ENCODE measurements at places on chromosomes 16 and 17. TPM values are rescaled to one million over a fixed set of nuclear protein-coding genes. Genes with fewer than 3 reads are reported as not detected.
A peak's percentile ranks its signal among the peaks of the same experiment; 100 is the strongest.

- H3K27ac ChIP-seq, result peak overlapping the region; percentile 18
- no peaks in the 10 kb centered on the region for H3K36me3 ChIP-seq
- H3K4me3 ChIP-seq, result peak overlapping the region; percentile 14
These were observed 6.4 kb downstream of the THRA start for GRCh38 chr17:40068917-40069750.

DNA sequence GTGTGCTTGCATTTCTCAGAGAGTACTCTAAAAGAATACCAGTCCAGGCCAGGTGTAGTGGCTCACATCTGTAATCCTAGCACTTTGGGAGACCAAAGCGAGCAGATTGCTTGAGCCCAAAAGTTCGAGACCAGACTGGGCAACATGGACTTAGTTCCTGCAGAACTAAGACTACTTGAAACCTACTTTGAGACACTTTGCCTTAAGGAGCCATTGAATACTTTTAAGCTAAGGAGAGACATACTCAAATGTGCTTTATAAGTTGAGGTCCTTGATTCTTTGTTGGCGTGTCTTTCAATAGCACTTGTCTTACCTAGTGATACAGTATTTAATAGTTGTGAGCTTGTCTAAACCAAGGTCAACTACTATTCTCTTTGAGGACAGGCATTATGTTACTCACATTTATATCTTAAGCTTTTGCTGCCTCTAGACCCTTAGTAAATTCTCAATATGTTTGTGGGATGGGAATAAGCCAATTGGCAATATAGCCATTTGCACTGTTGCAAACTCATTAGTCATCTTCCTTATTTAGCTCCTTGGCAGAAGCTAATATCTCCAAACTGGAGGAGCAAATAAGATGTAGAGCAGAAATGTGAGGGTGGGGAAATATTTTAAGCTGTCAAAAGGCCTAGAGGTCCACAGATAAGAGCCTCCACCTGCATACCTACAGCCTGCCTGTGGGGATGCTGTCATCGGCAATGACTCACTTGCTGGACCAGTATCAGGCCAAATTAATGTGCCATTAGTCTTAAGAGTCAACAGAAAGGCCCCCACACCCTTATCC, 16.3 kb downstream of the SCPEP1 start:
- no peaks in the 10 kb centered on the region for H3K4me1 ChIP-seq
- H3K27me3 ChIP-seq, result no peaks in the 10 kb centered on the region
- H3K4me3 ChIP-seq, result no peak overlapping the region
- H3K27ac ChIP-seq, result no peak overlapping the region
- no peaks in the 10 kb centered on the region for H3K36me3 ChIP-seq

- no peaks in the 10 kb centered on the region for H3K4me1 ChIP-seq
- H3K36me3 ChIP-seq, result no peaks in the 10 kb centered on the region
- H3K4me3 ChIP-seq, result no peak overlapping the region
- no peak overlapping the region for H3K27ac ChIP-seq
- DNase-seq, result no peak
- H3K27me3 ChIP-seq, result no peaks in the 10 kb centered on the region
These were observed 29.3 kb downstream of the AKAP10 start for GRCh38 chr17:19948116-19948943.

DNA sequence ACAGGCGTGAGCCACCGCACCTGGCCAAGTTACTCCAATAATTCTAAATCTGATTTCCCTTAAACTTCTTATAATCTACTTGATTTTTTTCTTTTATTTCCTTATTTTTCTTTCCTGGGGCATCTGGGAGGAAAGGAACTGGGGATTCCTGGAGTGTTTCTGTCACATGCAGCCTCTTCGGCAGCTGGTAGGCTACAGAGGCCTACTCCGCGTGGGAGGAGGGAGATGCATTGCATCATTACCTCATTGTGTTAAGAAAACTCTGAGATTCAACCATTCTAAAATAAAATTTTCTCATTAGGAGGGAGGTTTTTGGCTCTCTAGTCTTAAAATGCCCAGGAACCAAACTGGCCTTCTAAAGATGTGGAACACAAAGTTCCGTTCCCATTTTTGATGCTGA, 64.0 kb downstream of the SOX9 start:
- H3K4me3 ChIP-seq, result no peak overlapping the region
- H3K4me1 ChIP-seq, result no peaks in the 10 kb centered on the region
- no peaks in the 10 kb centered on the region for H3K27me3 ChIP-seq

DNA sequence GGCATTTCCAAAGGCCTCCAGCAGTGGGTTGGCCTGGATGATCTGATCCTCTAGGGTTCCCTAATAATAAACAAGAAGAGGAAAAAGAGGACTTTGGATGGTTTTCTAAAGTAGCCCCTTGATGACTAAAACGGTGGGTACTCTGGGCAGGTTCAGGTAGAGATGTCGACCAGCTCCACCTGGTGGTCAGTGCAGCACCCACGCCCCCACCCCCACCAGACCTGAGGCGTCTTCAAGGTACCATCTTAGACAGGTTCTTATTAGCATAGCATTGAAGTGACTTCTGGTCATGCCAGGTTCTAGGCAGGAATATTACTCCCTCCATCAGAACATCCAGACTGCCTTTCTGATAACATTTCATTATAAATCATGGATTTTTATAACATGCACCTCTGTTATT, 15.0 kb downstream of the MYH13 start:
- DNase-seq, result no peak
- no peak overlapping the region for H3K4me3 ChIP-seq
- no peak overlapping the region for H3K27ac ChIP-seq
- no peaks in the 10 kb centered on the region for H3K36me3 ChIP-seq
- no peaks in the 10 kb centered on the region for H3K4me1 ChIP-seq

DNA sequence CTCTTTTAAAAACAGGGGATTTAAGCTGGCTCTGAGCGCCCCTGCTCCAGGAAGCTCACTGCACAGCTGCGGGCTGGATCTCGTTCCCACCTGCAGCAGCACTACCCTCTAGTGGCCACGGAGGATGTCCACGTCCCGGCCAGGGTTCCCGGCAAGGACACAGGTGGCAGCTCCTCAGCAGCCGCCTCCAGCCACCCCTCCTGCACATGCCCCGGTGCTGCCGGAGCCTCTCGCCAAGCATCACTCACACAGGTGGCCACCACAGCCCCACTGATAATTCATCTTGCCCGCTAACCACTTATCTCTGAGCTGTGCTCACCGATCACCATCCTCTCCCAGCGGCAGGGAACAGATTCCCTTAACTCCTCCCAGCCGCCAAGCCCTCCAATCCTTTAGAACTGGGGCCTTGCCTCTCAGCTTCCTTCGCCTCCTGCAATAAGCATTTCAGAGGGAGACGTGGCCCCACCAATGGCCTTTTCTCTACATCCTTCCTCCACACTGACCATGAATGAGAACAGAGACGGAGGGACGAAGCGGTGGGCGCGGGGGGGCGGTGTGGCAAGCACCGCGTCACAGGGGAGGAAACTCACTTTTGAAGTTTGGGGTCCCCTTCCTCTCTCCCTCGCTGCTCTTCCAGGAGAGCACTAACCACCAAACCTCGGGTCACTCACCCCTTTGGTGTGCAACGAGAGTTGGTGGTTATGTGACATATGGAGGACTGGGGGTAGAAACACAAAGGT, 222.1 kb downstream of the RBFOX3 start:
- H3K36me3 ChIP-seq, result no peaks in the 10 kb centered on the region
- H3K27ac ChIP-seq, result no peak overlapping the region
- H3K4me1 ChIP-seq, result no peaks in the 10 kb centered on the region
- H3K27me3 ChIP-seq, result peaks cover 5% of the 10 kb centered on the region
- peak; percentile 63 for DNase-seq

GRCh38 chr17:41678907-41679739, 9.6 kb upstream of the EIF1 start:
- no peaks in the 10 kb centered on the region for H3K27me3 ChIP-seq
- H3K27ac ChIP-seq, result peak overlapping the region; percentile 84
- DNase-seq, result no peak

GRCh38 chr17:45256114-45256966, 5.6 kb downstream of the SPATA32 start:
- H3K4me3 ChIP-seq, result no peak overlapping the region
- no peaks in the 10 kb centered on the region for H3K36me3 ChIP-seq
- DNase-seq, result no peak
- no peaks in the 10 kb centered on the region for H3K27me3 ChIP-seq

DNA sequence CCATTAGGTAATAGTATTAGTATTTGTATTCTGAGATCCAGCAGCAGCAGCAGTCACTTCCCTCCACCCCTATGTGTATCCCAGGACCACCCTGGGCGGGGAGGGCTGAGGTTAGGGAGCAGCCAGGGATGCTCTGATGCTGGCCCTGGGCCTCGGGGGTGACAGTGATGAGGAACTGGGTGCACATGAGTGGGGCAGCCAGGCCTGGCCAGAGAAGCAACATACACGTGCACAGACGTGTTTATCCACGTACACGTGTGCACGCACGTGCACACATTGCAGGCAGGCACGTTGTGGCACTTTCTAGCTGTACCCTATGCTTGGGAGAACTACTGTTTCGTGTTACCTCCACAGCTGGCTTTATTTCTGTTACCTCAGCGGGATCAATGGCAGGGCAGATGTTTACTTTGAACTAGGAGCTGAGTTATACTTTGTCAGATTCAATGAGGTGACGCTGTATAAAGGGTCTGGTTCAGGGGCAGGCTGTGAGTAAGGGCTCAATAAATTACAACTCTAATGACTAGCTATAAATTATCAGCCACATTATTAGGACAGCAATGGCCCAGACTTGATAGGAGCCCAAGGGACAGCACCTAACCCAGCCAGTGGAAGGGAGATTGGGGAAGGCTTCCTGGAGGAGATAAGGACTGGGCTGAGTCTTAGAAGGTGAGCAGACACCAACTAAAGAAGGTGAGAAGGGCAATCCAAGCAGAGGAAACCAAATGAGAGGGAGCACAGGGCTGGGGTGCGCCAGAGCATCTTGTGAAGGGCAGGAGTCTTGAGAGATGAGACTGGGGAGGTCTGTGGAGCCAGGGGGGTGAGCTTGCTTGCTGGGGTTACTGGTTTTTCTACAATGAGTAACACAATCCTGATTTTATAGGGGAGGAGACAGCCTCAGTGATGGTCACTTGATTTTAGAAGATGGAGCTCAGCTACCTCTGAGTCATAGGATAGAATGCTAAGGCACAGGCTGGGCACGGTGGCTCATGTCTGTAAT, 22.4 kb upstream of the CA4 start:
- H3K36me3 ChIP-seq, result no peaks in the 10 kb centered on the region
- no peak overlapping the region for H3K27ac ChIP-seq
- H3K27me3 ChIP-seq, result no peaks in the 10 kb centered on the region

GRCh38 chr17:58271216-58271931, 9.4 kb downstream of the MPO start:
- DNase-seq, result no peak
- no peak overlapping the region for H3K27ac ChIP-seq
- H3K36me3 ChIP-seq, result no peaks in the 10 kb centered on the region

GRCh38 chr16:13607289-13607688, 312.7 kb upstream of the ERCC4 start:
- H3K4me1 ChIP-seq, result no peaks in the 10 kb centered on the region
- H3K27ac ChIP-seq, result no peak overlapping the region
- no peaks in the 10 kb centered on the region for H3K36me3 ChIP-seq
- no peak overlapping the region for H3K4me3 ChIP-seq

DNA sequence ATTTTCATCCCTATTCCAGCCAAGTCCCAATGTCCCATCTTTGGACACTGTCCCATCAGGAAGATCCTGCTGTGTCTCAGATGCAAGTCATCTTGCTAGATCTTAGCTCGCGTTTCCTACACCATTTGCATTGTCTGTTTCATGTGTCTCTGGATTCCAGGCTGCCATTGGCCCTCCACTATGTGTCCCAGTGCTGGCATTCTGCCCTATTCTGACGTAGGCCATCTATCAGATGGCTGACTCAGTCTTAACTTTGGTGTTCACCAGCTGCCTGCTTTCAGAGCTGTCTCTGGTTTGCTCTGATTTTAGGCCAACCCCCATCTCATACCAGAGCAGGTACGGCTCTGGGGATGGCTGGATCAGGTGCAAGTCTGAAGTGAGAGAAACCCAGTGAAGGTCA, 300.9 kb upstream of the ASIC2 start:
- no peak overlapping the region for H3K27ac ChIP-seq
- no peak for DNase-seq
- no peaks in the 10 kb centered on the region for H3K36me3 ChIP-seq
- H3K27me3 ChIP-seq, result no peaks in the 10 kb centered on the region
- H3K4me3 ChIP-seq, result no peak overlapping the region

- no peak overlapping the region for H3K4me3 ChIP-seq
- DNase-seq, result no peak
These were observed 19.6 kb downstream of the COG7 start for GRCh38 chr16:23433261-23433920.

DNA sequence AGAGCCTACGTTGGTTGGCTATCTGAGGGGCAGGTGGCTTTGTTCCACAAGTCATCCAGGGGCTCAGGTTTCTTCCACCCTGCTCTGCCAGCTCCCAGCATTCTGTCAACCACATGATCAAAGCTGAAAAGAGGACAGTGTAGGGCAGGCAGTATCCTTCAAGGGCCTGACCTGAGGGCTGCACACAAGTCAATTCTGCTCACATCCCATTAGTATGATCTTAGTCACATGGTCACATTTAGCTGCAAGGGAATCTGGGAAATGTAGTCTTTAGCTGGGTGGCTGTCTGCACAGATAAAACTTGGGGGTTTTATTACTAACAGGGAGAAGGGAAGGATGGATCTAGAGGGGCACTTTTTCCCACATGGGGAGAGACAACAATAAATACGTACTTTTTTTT, 97.3 kb downstream of the SALL1 start:
- H3K4me3 ChIP-seq, result no peak overlapping the region
- H3K27ac ChIP-seq, result no peak overlapping the region
- H3K36me3 ChIP-seq, result no peaks in the 10 kb centered on the region
- H3K27me3 ChIP-seq, result no peaks in the 10 kb centered on the region
- no peak for DNase-seq
- H3K4me1 ChIP-seq, result no peaks in the 10 kb centered on the region

- H3K27ac ChIP-seq, result no peak overlapping the region
- DNase-seq, result peak; percentile 64
- H3K36me3 ChIP-seq, result no peaks in the 10 kb centered on the region
- no peak overlapping the region for H3K4me3 ChIP-seq
- no peaks in the 10 kb centered on the region for H3K27me3 ChIP-seq
- no peaks in the 10 kb centered on the region for H3K4me1 ChIP-seq
These were observed 73.3 kb upstream of the MTMR4 start for GRCh38 chr17:58587713-58588117.

- no peak overlapping the region for H3K27ac ChIP-seq
- no peak overlapping the region for H3K4me3 ChIP-seq
- no peak for DNase-seq
- H3K4me1 ChIP-seq, result peaks cover 4% of the 10 kb centered on the region
- no peaks in the 10 kb centered on the region for H3K36me3 ChIP-seq
These were observed 17.1 kb downstream of the GNA13 start for GRCh38 chr17:65039336-65039988.

PKMYT1 gene
- 5.8 TPM for total RNA-seq

SLFN14 gene
- not detected for total RNA-seq

CDH1 gene
- total RNA-seq, result 54.3 TPM

ZG16B gene
- total RNA-seq, result not detected

GPR142 gene
- total RNA-seq, result not detected

CEP112 gene
- 4.6 TPM for total RNA-seq

SLC52A1 gene
- total RNA-seq, result not detected

PRAC1 gene
- not detected for total RNA-seq

GCGR gene
- total RNA-seq, result 49.9 TPM

TERB1 gene
- total RNA-seq, result not detected

TBC1D3I gene
- not detected for total RNA-seq

MYOCD gene
- 0.20 TPM for total RNA-seq

KRTAP1-1 gene
- not detected for total RNA-seq

PIGS gene
- total RNA-seq, result 13.8 TPM
